Cardiac muscle cell (in vitro differentiated cells and primary cell): ENCODE measurements at places on chromosomes 4 and X.

DNA sequence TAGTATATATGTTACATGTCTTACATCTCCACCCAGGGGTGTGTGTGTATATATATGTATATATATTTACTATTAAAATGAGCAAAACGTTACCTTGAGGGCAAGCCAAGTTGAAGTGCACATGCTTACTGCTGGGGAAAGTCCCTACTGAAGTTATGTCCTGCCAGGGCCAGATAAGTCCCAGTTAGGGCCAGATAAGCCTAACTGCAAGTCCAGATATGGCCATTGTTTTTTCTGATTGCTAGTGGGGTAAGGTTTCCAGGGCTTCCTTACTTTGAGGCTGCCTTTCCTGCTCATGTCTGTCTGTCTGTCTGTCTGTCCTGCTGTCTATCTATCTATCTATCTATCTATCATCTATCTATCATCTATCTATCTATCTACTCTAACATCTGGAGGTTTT is 19.3 kb upstream of the ZNF81 start:
- H3K4me3 ChIP-seq = no peak overlapping the region
- H3K36me3 ChIP-seq = no peaks in the 10 kb centered on the region
- no peak for DNase-seq
- peaks cover 4% of the 10 kb centered on the region for H3K4me1 ChIP-seq
- no peak overlapping the region for H3K27ac ChIP-seq

- no peak for DNase-seq
- no peak overlapping the region for H3K4me3 ChIP-seq
- H3K36me3 ChIP-seq = no peaks in the 10 kb centered on the region
- H3K27ac ChIP-seq = no peak overlapping the region
- no peaks in the 10 kb centered on the region for H3K27me3 ChIP-seq
These were observed 1352.9 kb downstream of the FSTL5 start for GRCh38 chr4:160810941-160811340.

DNA sequence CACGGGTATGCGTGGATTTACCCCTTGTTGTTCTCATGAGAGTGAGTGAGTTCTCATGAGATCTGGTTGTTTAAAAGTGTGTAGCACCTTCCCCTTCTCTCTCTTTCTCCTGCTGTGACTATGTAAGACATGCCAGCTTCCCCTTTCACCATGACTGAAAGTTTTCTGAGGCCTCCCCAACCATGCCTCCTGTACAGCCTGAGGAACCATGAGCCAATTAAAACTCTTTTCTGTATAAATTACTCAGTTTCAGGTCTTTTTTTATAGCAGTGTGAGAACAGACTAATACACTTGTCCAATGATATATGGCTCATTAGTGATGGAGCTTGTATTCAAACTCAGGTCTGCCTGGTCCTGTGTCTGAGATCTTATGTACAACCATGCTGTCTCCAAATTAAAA is 28.5 kb upstream of the RTL3 start:
- H3K4me3 ChIP-seq = no peak overlapping the region
- no peak for DNase-seq
- no peak overlapping the region for H3K27ac ChIP-seq
- no peaks in the 10 kb centered on the region for H3K27me3 ChIP-seq
- H3K36me3 ChIP-seq = no peaks in the 10 kb centered on the region

DNA sequence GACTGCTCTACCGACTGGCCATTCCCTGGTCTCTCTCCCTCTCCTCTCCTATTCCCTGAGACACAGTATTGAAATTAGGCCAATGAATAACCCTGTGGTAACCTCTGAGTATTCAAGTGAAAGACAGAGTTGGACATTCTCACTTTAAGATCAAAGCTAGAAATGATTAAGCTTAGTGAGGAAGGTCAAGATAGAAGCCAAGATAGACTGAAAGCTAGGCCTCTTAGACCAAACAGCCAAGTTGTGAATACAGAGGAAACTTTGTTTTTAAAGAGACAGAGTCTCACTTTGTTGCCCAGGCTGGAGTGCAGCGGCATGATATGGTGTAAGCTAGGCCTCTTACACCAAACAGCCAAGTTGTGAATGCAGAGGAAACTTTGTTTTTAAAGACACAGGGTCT is 64.6 kb downstream of the KDM6A start:
- no peaks in the 10 kb centered on the region for H3K36me3 ChIP-seq
- no peak for DNase-seq
- peaks cover 4% of the 10 kb centered on the region for H3K4me1 ChIP-seq
- peak overlapping the region; percentile 64 for H3K27ac ChIP-seq
- no peaks in the 10 kb centered on the region for H3K27me3 ChIP-seq

GRCh38 chr4:17664755-17665154 is 50.3 kb downstream of the MED28 start:
- no peak overlapping the region for H3K27ac ChIP-seq
- no peaks in the 10 kb centered on the region for H3K36me3 ChIP-seq

DNA sequence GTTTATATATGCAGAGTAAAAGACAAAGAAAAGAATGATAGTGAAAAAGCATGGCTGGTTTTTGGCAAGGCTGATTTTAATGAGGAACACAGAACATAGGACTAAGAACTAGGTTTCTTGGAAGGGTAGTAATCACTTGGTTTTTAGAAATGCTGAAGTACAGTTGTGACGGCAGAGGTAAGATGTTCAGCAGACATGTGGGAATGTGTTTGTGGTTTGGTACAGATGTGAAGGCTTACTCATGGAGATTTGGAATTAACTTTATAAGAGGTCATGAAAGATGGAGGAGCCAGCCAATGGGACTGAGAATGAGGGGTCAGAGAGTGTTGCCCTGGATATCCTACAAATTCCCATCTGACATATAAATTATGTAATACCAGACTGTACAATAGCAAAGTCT is 243.6 kb downstream of the NPFFR2 start:
- no peak overlapping the region for H3K4me3 ChIP-seq
- peak; percentile 0 for DNase-seq
- no peak overlapping the region for H3K27ac ChIP-seq

- no peaks in the 10 kb centered on the region for H3K27me3 ChIP-seq
- no peaks in the 10 kb centered on the region for H3K4me1 ChIP-seq
- no peak overlapping the region for H3K27ac ChIP-seq
These were observed 69.3 kb downstream of the MTMR1 start for GRCh38 chrX:150762258-150763165.

DNA sequence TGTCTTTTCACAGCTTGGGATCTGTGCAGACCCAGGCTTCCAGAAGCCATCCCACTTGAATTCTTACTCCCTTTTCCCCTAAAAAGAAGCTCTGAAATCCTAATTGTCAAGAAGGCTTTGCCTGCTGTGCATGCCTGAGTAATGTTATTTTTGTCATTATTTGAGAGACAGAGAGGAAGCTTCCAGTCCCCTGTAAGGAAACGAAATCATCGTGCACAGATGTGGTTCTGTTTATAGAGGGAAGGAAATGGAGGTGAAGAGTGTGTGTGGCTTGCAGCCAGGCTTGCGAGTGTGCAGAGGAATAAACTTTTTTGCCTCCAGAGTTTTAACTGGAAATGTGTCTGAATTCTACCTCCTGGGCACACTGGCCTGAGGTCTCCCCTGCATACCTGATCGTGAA is 70.2 kb downstream of the TBL1X start:
- H3K36me3 ChIP-seq = no peaks in the 10 kb centered on the region
- H3K27ac ChIP-seq = peak overlapping the region; percentile 15
- no peak overlapping the region for H3K4me3 ChIP-seq
- no peak for DNase-seq

GRCh38 chrX:51148848-51149247 is 183.8 kb upstream of the NUDT10 start:
- no peaks in the 10 kb centered on the region for H3K4me1 ChIP-seq
- no peaks in the 10 kb centered on the region for H3K36me3 ChIP-seq
- no peak overlapping the region for H3K4me3 ChIP-seq
- no peaks in the 10 kb centered on the region for H3K27me3 ChIP-seq

DNA sequence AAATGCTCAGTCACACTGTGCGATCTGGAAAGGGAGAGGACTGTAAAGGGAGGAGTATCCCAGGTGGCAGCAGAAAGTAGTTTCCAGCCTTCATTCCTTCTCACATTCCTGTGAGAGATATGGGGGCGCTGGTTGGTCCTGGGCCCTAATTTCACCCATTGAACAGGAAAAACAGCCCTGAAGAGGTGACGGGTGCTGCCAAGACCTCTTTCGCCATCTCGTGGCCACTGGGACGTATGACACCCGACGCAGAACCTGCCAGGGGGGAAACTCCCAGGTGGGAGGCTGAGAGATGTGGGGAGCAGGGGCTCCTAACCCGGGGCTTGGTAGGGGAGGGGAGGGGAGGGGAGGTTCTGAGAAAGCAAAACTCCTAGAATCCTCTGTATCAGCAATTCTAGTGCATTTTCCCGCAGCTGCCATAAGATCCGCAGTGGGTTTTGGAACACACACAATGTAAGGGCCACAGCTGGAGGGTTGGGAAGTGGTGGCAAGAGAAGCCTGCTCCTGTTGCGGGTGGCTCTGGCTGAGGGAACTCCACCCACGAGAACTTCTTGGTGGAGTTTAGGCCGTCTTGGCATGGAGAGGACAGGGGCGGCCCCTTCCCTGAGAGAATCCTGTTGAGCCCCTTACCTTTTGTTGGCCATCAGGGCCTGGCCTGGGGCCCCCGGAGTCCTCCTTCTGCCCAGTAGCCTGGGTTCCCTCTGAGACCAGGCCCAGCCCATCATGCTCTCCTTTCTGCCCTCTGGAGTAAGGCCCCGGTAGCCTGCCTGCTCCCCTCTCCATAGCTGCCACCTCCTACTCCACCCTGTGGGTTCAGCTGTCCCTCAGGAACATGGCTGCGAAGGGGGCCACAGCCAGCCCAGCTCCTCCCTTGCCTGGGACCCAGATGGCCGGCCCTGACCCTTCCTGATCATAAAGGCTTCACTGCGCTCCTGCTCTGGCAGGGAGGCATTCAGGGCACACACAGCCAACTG is 134.1 kb downstream of the OR13H1 start:
- no peaks in the 10 kb centered on the region for H3K27me3 ChIP-seq
- peak; percentile 68 for DNase-seq
- H3K4me3 ChIP-seq = no peak overlapping the region
- H3K36me3 ChIP-seq = no peaks in the 10 kb centered on the region
- no peaks in the 10 kb centered on the region for H3K4me1 ChIP-seq
- no peak overlapping the region for H3K27ac ChIP-seq

DNA sequence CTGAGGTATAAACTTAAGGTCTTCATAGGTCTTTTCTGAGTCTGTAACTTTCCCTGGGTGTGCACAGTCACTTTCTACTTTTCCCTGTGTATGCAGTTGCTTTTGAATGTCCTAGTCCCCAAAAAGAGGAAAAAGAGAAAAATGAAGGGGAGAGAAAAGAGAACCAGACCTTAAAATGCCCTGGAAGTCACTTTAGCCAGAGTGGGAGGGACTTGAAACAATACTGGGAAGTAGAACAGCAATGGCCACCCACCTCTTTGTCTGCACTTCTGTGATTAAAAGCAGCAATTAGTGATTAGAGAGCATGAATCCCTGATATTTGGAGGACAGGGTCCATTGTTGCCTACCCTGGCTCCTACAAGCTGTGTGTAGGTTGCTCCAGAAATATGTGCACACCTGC is 36.1 kb downstream of the ZCCHC13 start:
- no peak for DNase-seq
- H3K27ac ChIP-seq = no peak overlapping the region
- H3K4me3 ChIP-seq = no peak overlapping the region
- H3K4me1 ChIP-seq = no peaks in the 10 kb centered on the region
- no peaks in the 10 kb centered on the region for H3K36me3 ChIP-seq
- no peaks in the 10 kb centered on the region for H3K27me3 ChIP-seq

DNA sequence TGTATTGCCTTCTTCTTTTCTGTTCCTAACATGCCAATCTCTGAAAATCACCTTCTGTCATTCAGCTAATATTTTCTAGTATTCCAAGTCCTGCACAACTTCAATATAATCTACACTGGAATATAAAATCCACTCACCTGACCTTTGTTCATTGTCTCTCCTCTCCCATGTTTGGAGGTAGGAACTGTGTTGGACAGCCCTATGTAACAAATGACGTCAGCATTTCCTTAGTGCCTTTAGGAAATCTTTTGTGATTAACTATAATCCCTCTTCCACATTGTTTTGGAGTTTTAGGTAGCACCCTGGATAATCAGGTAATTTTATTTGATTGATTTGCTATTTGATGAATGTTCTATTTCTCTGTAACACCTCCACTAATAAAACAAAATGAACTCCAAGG is 814.8 kb upstream of the PRKX start:
- no peak overlapping the region for H3K4me3 ChIP-seq
- H3K27me3 ChIP-seq = no peaks in the 10 kb centered on the region
- H3K27ac ChIP-seq = no peak overlapping the region
- no peak for DNase-seq

DNA sequence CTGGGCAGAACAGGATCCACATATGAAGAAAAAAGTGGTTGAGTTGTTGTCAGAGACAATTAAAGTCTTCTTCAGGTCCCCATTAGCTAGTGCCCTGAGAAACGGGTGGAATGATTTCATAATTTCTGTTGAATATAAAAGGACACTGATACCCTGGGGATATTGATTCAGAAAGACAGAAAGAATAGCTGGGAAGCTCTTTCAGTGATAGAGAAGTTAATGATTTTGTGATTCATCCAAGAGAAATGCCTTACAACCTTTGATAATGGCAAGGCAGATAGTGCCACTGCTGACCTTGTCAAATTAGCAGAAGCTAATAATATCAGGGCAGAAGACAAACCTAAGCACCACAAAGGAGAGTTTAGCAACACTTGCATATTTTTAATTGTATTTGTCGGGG is 37.9 kb downstream of the UNC5C start:
- no peaks in the 10 kb centered on the region for H3K36me3 ChIP-seq
- DNase-seq = no peak
- no peak overlapping the region for H3K4me3 ChIP-seq
- no peaks in the 10 kb centered on the region for H3K4me1 ChIP-seq
- H3K27ac ChIP-seq = no peak overlapping the region

DNA sequence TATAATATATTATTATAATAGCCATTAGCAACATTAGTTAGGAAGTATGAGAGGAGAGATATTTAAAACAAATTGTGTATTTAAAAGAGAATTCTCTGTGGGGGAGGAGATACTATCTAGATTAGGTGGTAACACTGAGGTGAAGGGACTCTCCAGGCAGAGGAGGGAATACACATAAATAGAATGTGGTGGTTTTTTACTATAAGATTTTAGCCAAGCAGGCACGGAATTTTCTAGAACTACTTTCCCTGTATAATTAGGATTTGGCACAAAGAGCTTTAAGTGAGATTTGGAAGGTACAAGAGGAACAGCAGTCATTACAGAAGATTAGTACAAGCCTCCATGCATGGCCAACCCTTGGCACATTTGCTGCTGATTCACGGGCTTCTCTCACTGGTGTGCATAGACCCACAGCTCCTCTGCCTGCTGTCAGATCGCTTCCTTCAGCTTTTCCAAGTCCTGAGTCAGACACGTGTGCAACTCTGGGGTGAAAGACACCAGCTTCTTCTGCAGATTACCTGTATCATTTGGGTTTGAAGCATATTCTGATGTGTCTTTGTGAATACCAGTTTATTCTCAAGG is 685.5 kb downstream of the KCTD8 start:
- H3K36me3 ChIP-seq = no peaks in the 10 kb centered on the region
- no peak overlapping the region for H3K4me3 ChIP-seq
- H3K4me1 ChIP-seq = peaks cover 9% of the 10 kb centered on the region
